ENCODE measurements at places on chromosomes 13 and 19.

DNA sequence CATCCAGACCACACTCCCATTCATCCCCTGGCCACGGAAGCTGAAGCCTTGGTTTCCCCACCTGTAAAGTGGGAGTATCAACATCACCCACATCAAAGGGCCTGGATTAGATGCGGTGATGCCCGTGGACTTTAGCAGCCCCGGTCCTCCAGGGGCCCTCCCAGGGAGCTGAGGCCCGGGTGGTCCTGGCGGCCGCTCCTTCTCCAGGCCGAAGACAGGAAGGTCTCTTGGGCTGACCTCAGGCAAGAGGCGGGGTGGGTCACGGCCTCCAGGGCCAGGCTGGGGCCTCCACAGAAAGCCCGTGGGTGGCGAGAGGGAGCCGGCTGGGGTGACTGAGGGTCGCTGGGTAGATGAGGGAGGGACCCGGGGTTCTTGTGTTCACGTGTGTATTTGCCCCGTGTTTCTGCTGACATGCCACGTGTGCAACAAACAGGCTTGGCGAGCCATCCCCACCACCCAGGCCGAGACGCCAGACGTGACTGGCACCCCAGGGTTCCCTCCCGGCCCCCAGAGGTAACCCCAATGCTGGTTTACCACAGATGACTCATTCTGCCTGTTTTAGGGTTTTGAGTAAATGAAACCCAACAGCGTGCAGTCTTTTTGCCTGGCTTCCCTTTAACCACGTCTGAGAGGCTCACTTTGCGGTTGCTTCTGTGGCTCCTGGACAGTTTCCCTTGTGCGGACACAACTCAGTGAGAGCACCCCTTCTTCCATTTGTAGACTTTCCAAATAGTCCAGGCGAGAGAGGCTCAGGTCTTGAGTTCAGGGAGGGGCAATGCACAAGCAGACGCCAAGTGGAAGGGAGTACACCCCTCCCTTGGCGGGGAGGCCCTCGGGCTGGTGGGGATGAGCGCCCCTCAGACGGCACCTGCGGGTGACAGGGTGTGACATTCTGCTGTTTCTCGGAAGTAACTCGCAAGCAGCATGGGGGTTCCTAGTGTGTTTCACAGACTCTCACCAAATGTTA lies 42.9 kb downstream of the C13orf46 start:
- peaks cover 32% of the 10 kb centered on the region for H3K4me1 ChIP-seq
- no peak overlapping the region for H3K4me3 ChIP-seq
- DNase-seq, result no peak
- no peak overlapping the region for H3K27ac ChIP-seq
- H3K36me3 ChIP-seq, result no peaks in the 10 kb centered on the region
- no peaks in the 10 kb centered on the region for H3K27me3 ChIP-seq

DNA sequence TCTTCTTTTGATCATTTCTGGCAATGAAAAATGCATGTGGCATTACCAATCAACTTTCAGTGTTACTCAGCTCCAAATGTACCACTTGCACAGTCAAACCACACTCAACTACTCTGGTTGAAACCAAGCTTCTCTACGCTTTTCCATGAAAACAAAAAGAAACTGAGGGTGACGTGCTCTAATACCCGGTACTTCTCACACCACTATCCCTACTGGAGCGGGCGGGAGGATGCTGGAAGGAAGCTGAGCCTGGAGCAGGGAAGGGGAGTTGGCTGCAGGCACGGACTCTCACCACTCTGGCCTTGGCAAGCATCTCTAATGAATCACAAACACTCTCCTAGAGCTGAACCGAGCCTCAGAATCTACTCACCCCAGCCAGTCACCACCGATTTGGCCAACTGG lies 48.2 kb downstream of the STK24 start:
- no peak overlapping the region for H3K4me3 ChIP-seq
- H3K36me3 ChIP-seq, result no peaks in the 10 kb centered on the region
- no peak overlapping the region for H3K27ac ChIP-seq
- peak; percentile 43 for DNase-seq

DNA sequence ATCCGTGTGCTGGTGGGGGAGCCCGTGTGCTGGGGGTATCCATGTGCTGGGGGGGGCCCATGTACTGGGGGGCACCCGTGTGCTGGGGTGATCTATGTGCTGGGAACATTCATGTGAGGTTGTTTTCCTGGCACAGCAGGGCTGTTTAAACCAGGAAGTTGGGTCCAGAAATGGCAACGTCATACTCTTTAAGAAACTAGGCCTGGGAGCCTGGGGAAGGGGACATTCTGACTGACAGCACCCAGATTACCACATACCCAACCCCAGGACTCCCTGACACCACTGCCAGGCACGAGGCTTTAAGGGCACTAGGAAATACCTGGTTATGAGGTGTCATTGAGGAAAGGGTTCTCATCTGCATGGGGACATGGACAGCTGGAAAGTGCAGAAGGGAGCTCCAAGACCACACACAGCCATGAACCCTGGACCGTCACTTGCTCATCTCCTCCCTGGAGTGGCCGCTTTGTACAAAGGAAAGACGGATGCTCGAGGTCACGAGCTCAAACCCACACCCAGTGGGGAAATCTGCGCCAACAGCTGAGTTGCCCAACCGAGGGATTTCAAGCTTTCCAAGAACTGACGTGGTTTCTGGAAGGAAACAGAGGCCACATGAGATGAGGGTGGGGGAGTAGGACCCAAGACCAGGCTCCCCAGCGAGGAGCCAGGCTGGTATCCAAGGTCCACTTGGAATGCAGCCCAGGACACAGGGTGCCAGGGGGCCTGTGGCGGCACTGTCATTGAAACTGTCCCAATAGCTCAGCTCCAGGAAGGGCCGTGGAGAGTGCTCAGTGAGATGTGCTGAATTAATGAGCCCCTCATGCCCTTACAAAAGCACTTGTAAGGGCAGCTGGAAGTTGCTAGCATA lies 40.9 kb downstream of the RAB20 start:
- H3K4me1 ChIP-seq, result no peaks in the 10 kb centered on the region
- no peak overlapping the region for H3K27ac ChIP-seq
- H3K4me3 ChIP-seq, result no peak overlapping the region
- peak; percentile 66 for DNase-seq

- no peaks in the 10 kb centered on the region for H3K36me3 ChIP-seq
- H3K4me3 ChIP-seq, result no peak overlapping the region
- no peaks in the 10 kb centered on the region for H3K4me1 ChIP-seq
- no peak overlapping the region for H3K27ac ChIP-seq
- no peak for DNase-seq
Observed at GRCh38 chr19:280541-281009, 10.6 kb downstream of the PLPP2 start.

GRCh38 chr19:15640294-15640903 lies at the start of gene CYP4F3:
TSS of gene CYP4F3 (plus strand) at chr19:15640897. CDS start at chr19:15641416, 519 bp downstream.
- H3K27ac ChIP-seq, result no peak within 1 kb of the TSS
- H3K4me1 ChIP-seq, result no peaks in the 10 kb centered on the region
- H3K4me3 ChIP-seq, result no peak within 1 kb of the TSS
- no peaks in the 10 kb centered on the region for H3K27me3 ChIP-seq
- no peaks in the 10 kb centered on the region for H3K36me3 ChIP-seq

GRCh38 chr13:105247830-105248229 lies 1287.6 kb downstream of the EFNB2 start:
- H3K4me1 ChIP-seq, result no peaks in the 10 kb centered on the region
- no peaks in the 10 kb centered on the region for H3K27me3 ChIP-seq
- H3K36me3 ChIP-seq, result no peaks in the 10 kb centered on the region
- no peak for DNase-seq
- H3K27ac ChIP-seq, result no peak overlapping the region
- no peak overlapping the region for H3K4me3 ChIP-seq

GRCh38 chr19:42254089-42254849 lies 659 bp downstream of the ERF start:
- H3K27me3 ChIP-seq, result no peaks in the 10 kb centered on the region
- peak overlapping the region; percentile 93 for H3K27ac ChIP-seq
- H3K36me3 ChIP-seq, result peaks cover 8% of the 10 kb centered on the region
- H3K4me3 ChIP-seq, result peak overlapping the region; percentile 86
- peaks cover 23% of the 10 kb centered on the region for H3K4me1 ChIP-seq
